Inflammatory macrophage (primary cell): ENCODE measurements at places on chromosomes 16 and 17.

- DNase-seq, result no peak
These were observed 21.9 kb downstream of the KCNJ2 start for GRCh38 chr17:70190959-70191805.

- DNase-seq, result no peak
These were observed at the start of gene KREMEN2 for GRCh38 chr16:2963723-2964474. TSS of gene KREMEN2 (plus strand) at chr16:2964275. CDS start at chr16:2964521, 246 bp downstream.

GRCh38 chr17:14196377-14196997 lies 40.2 kb downstream of the CDRT15 start:
- DNase-seq, result no peak

GRCh38 chr17:3827124-3827773 lies 18.8 kb downstream of the NCBP3 start:
- peak; percentile 85 for DNase-seq

DNA sequence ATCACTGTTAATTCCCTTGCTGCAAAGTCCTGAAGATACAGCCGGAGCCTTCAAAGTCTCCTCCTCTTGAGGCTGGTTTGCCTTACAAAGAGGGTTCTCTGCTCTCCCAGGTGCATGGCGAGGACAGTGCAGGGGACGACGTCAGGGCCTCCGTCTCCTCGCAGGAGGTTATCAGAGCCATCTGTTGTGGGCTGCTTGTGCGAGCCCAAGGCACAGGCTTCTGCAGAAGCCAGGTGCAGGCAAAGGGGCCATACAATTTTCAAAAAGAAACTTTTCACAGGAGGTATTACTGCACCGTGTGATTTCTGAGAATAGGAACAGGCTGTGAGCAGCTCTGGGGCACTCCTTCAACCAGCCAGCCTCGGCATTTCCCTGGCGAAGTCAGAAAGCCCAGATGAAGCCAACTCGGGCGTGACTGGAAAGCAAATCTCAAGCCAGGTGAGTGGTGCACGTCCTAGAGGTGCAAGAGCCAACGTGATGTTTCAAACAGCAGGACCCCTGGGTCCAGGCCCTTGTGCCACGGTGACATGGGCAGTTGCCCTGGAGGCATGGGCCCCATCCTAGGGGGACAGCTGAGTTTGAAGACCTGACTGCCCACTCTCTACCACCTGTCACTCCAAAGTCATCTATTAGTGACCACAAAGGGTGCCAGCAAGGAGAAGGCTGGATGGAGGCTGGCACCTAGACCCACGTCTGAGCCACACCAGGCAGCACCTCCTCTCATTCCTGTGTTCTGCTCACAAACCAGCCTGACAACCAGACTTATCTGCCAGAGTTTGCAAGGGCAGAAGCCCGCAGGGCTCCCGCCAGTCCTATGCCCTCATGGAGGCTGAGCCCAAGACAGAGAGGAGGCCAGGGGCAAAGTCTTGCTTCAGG lies 68.6 kb downstream of the SMPD3 start:
- no peak for DNase-seq

GRCh38 chr16:24988593-24989338 lies 26.4 kb downstream of the ARHGAP17 start:
- DNase-seq, result no peak

GRCh38 chr17:58492238-58493121 lies 4.3 kb upstream of the HSF5 start:
- no peak for DNase-seq

- DNase-seq, result peak; percentile 91
These were observed 21.8 kb downstream of the CEP131 start for GRCh38 chr17:81200695-81201580.

GRCh38 chr16:67399749-67400704 lies 6.7 kb upstream of the TPPP3 start:
- no peak for DNase-seq

DNA sequence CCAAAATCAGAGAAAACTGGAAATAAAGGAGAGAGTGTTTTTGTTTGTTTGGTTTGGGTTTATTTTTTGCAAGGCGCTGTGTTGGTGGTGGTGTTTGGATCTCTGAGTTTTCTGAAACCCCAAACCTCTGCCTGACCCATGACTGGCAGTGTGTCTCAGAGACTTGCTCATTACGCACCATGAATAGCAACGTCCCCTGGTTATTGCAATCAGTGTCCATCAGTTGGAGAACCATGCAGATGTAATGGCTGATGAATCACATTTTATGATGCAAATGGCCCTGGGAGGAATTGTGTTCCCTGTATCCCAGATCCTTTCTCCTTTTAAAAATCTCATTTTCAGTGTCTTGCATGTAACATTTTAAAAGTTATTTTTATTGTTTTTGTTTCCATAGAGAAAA lies 362.8 kb downstream of the PMP22 start:
- DNase-seq, result no peak

DNA sequence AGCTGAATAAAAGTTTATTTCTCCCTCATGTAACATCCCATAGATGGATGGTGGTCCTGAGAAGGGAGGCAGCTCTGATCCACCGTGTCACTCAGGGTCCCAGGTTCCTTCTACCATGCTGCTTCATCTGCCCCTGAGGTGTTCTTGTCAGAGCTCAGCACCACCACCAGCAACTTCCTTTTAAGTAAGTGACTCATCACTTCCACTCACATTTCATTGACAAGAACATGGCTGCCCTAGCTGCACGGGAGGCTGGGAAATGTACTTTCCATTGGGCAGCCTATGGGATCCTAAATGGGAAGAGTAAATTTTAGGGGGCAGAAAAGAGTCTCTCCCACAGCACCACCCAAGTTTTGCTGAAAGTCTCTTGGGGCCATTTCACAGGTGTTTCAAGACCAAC lies 134.7 kb downstream of the USP31 start:
- no peak for DNase-seq

DNA sequence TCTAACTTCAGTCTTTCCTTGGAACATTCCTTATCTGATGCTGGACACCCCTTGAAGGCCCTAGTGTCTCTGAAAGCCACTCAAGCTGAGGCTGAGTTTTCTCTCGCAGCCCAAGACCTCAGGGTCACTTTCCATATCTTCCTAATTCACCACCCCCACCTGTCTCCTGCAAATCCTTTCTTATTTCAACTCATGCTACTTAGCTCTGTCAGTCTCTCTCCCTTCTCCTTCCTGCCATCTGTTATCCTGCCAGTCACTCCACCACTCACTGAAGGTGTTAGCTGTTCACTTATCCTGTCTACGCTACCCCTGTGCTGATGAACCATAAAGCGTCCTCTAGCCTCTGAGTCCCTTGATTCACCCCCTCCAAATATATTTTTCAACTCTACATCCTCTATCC lies 143.9 kb upstream of the SHISA6 start:
- DNase-seq, result no peak

DNA sequence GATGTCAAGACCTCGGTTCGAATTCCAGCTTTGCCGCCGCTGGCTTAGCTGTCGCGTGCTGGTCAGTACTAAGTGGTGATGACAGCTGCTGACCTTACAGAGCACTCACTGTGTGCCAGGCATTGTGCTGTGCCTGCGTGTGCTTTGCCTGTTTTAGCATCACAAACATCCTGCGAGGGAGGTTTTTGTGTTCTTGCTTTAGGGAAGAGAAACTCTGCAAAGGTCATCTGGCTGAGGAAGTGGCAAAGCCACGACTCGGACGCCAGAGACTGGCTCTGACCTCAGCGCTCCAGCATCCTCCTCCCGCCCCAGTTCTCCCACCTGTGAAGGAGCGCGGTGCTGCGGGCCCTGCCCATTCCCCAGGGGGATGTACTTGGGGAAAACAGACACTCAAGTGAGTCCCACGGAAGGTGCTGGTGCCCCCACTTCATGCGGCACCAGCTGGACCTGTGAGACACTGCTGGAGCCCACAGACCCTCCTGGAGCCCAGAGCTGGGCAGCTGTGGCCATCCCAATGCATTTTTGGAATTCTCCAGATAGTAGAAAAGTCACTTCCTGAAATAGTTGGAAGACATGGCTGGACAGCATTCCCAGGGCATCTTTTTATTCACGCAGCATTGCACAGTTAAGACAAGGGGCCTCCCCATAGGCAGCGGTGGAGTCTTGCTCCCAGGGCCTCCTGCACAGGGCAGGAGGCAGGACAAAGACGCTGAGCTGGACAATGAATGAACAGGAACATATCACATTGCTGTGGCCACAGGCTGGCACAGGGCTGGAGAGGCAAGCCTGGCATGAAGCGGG lies 20.0 kb upstream of the HERPUD1 start:
- DNase-seq, result peak; percentile 84

DNA sequence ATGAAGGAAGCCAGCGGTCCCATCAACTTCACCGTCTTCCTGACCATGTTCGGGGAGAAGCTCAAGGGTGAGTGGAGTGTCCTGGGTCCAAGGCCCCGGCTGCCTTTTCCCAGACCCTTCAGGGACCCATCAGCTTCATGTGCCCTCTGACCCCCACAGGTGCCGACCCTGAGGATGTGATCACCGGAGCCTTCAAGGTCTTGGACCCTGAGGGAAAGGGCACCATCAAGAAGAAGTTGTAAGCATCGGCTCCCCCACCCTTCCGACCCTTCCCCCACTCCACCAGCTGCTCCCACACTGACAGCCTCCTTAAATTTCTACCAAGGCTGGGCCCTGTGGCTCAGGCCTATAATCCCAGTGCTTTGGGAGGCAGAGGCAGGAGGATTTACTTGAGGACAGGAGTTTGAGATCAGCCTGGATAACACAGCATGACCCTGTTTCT lies 1.9 kb downstream of the MYL11 start:
- no peak for DNase-seq

DNA sequence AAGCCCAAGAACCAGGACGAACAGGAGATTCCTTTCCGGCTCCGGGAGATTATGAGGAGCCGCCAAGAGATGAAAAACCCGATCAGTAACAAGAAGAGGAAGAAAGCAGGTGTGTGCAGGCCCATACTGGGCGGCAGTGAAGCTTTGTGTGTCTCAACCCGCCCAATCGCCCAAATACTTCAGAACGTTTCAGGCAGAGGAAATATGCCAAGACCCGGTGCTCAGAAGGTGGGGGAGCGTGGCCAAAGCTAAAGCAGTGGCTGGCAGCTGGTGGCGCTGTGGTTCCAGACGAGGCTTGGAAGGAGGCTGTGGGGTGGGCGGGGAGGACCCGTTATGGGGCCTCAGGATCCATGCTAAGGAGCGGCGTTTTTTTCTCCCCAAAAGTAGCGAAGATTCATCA lies 1.2 kb downstream of the CCDC137 start:
- peak; percentile 8 for DNase-seq

DNA sequence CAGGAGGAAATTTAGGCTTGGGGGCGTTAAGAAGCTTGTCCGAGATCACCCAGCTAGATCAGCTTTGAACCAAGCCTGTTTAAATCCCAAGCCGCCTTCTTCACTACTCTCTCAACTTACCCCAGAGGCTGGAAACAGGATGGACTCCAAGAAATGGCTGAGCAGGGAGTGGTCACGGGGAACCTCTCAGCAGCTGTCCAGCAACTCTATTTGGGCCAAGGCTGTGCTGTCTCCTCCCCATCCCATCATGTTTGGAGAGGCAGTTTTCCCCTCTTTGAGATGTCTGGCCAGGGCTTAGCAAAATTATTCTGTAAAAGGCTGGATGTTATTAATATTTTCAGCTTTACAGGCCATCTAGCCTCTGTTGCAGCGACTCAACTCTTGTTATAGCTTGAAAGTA lies 305.7 kb downstream of the RBFOX1 start:
- DNase-seq, result no peak

- DNase-seq, result peak; percentile 29
These were observed 31.9 kb downstream of the EPN2 start for GRCh38 chr17:19269106-19269505.

- no peak for DNase-seq
These were observed 104.6 kb downstream of the SPAG9 start for GRCh38 chr17:51016099-51016498.

GRCh38 chr17:28634206-28634865 lies 10.6 kb downstream of the BLTP2 start:
- DNase-seq, result peak; percentile 93

DNA sequence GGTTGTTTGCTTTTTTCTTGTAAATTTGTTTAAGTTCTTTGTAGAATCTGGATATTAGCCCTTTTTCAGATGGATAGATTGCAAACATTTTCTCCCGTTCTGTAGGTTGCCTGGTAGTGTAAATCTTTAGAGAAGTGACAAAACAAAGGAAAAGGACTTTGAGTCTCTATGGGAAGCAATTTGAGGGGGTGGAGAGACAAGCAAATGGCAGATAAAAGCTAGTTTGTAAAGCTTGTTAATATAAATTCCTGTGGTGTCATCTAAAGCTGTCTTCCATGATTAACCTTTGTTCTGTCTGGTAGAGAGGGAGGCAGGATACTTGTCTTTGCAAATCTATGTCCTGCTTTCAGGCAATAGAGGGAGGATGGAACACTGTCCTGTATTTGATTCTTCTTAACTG lies 40.6 kb upstream of the CACNG4 start:
- no peak for DNase-seq

- no peak for DNase-seq
These were observed 2.1 kb upstream of the NRN1L start for GRCh38 chr16:67882374-67883145.

DNA sequence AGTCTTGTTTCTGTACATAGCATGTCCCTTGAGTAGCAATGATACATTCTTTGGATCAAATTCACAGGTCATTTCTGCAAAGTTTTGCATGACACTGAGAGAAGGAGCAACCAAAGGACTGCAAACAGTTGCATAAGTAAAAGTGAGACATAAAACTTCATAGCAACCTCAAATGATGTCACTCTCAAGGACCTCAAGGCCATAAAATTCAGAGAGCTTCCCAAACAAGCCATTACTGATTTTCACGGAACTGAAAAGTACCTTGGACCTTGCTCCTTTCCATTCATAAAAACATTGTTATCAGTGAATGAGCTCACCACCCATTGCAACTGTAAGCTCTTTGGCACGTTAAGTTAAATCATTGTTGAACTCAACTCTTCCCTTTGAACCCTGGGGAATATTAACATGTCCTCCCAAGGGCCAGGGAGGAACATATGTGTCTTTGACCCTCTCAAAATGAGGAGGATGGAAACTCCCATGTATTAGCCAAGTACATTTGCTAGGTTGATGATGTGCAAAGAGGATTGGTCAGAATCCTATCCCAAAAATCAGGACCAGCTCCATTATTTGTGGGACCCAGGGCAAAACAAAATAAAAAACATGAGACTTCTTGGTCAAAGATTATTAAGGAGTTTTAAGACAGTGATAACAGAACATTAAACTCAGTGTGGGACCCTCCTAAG lies 275.0 kb upstream of the DYNLRB2 start:
- DNase-seq, result no peak

GRCh38 chr17:77505181-77505639 lies 364.4 kb downstream of the SEC14L1 start:
- no peak for DNase-seq

DNA sequence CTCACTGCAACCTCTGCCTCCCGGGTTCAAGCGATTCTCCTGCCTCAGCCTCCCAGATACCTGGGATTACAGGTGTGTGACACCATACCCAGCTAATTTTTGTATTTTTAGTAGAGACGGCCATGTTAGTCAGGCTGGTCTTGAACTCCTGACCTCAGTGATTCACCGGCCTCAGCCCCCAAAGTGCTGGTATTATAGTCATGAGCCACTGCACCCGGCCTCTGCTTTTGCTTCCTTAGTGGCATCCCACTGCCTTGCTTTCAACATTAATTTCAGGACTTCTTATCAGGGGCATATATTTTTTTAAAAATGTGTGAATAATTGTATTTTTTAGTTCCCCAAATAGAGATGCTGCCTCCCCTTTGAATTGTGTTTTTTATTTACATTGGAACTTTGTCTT lies 98.8 kb downstream of the SYCE1L start:
- no peak for DNase-seq

- peak; percentile 45 for DNase-seq
These were observed 1.7 kb downstream of the ZNF267 start for GRCh38 chr16:31875112-31875803.

GRCh38 chr16:86671486-86672178 lies 93.3 kb downstream of the FOXL1 start:
- no peak for DNase-seq
